ENCODE measurements at places on chromosomes 5 and 9. TPM values are rescaled to one million over a fixed set of nuclear protein-coding genes. Genes with fewer than 3 reads are reported as not detected.
A peak's percentile ranks its signal among the peaks of the same experiment; 100 is the strongest.

DNA sequence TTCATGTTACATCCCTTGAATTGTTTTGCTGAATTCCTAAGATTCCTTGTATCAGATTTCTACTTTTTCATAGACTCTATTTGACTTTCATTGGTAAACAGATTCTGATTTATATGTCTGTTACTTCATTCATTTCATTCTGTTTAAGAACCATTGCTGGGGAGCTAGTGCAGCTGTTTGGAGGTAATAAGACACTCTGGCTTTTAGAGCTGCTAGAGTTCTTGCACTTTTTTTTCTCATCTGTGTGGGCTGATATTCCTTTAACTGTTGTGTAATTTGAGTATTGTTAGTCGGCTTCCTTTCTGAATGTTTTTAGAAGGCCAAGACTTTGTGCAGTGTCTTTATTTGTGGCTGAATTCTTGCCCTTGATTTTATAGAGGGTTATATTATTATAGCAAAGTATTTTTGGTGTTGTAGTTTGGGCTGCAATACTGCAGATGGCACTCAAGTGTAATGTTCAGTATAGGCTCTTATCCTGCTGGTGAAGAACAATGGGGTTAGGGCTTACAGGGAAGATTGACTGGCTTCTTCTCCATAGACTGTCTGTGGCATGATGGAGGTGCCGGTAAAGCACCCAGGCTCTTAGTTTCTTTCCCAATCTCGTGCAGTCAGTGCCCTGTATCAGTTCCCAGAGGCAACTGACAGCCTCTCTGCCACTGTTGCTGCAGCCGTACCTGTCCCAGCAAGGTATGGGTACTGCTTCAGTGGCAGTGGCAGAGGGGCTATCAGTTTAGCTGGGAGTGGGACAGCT, 162.2 kb downstream of the OXCT1 start:
- no peaks in the 10 kb centered on the region for H3K36me3 ChIP-seq

DNA sequence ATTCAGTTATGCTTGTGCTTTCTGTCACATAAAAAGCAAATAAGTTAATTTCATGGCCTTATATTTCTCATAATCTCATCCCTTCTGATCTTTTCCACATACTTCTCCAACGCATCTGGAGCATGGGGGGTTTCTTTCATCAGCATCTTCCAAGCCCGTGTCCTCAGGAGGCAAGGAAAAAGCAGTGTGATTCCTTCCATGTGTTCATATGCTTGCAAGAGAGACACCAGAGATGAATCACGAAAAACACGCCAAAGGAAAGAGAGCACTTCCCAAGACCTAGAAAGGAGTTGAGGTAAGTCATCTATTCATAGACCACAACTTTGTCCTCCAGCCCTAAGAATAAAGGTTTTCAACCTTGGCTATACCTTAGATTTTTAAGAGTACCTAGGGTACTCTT, 26.0 kb upstream of the SVEP1 start:
- H3K36me3 ChIP-seq = no peaks in the 10 kb centered on the region
- no peaks in the 10 kb centered on the region for H3K27me3 ChIP-seq
- no peak overlapping the region for H3K27ac ChIP-seq
- H3K4me1 ChIP-seq = peaks cover 3% of the 10 kb centered on the region
- no peak overlapping the region for H3K4me3 ChIP-seq

- no peaks in the 10 kb centered on the region for H3K36me3 ChIP-seq
- no peak overlapping the region for H3K27ac ChIP-seq
- no peak for DNase-seq
- no peaks in the 10 kb centered on the region for H3K27me3 ChIP-seq
- H3K4me1 ChIP-seq = no peaks in the 10 kb centered on the region
- no peak overlapping the region for H3K4me3 ChIP-seq
Observed at GRCh38 chr5:5800801-5801761, 378.6 kb downstream of the ICE1 start.

Gene VCP
- total RNA-seq = 395 TPM

Gene WDR31
- 9.0 TPM for total RNA-seq

DNA sequence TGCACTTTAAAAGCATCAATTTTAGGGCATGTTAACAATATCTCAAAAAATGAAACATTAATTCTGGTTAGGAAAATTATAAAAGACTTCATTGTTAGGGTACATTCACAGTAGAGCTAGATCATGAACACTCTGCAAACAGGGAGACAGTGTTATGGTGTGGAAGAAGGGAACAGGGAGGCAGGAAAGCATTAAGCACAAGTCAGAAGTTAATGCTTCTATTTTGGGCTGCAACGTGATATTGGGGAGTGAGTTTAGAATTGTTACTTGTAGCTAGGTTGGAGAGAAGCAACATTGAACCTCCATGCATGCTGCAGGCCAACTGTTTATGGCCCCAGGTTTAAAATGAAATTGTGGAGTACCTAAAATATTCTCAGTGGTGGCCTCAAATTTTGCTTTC, 278.1 kb upstream of the NMUR2 start:
- no peak overlapping the region for H3K27ac ChIP-seq
- no peaks in the 10 kb centered on the region for H3K36me3 ChIP-seq
- no peak for DNase-seq

Gene IER5L
- total RNA-seq = 8.1 TPM

Gene SPATA31C1
- total RNA-seq = not detected

- H3K27me3 ChIP-seq = no peaks in the 10 kb centered on the region
- H3K4me3 ChIP-seq = no peak overlapping the region
- H3K27ac ChIP-seq = peak overlapping the region; percentile 4
- DNase-seq = no peak
- peaks cover 14% of the 10 kb centered on the region for H3K4me1 ChIP-seq
Observed at GRCh38 chr5:107538331-107538730, 132.4 kb downstream of the EFNA5 start.

GRCh38 chr9:68714416-68715180, 9.6 kb downstream of the PIP5K1B start:
- H3K4me3 ChIP-seq = no peak overlapping the region
- peaks cover 18% of the 10 kb centered on the region for H3K36me3 ChIP-seq
- DNase-seq = no peak
- H3K4me1 ChIP-seq = peaks cover 11% of the 10 kb centered on the region
- no peak overlapping the region for H3K27ac ChIP-seq
- H3K27me3 ChIP-seq = no peaks in the 10 kb centered on the region

GRCh38 chr9:87138128-87139040, 191.1 kb upstream of the GAS1 start:
- no peak overlapping the region for H3K4me3 ChIP-seq
- no peaks in the 10 kb centered on the region for H3K27me3 ChIP-seq
- no peak for DNase-seq

Data from endodermal cell (in vitro differentiated cells).